ENCODE measurements at places on chromosomes 2 and 18. TPM values are rescaled to one million over a fixed set of nuclear protein-coding genes. Genes with fewer than 3 reads are reported as not detected.

DNA sequence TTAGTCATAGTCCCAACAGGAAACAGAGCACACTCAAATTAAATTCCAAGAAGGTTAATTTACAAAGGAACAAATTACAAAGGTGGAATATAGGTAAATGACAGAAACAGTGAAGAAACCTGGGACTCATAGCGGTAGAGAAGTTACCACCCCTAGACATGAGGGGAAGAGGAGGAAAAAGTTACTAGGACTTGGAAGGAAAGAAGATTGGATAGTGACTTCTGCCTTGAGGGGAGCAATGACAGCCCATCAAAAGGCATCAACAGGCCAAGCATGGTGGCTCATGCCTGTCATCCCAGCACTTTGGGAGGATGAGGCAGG is 2.4 kb upstream of the PDE11A start:
- DNase-seq = peak; percentile 45

The HDAC4 gene
- 5.3 TPM for total RNA-seq

DNA sequence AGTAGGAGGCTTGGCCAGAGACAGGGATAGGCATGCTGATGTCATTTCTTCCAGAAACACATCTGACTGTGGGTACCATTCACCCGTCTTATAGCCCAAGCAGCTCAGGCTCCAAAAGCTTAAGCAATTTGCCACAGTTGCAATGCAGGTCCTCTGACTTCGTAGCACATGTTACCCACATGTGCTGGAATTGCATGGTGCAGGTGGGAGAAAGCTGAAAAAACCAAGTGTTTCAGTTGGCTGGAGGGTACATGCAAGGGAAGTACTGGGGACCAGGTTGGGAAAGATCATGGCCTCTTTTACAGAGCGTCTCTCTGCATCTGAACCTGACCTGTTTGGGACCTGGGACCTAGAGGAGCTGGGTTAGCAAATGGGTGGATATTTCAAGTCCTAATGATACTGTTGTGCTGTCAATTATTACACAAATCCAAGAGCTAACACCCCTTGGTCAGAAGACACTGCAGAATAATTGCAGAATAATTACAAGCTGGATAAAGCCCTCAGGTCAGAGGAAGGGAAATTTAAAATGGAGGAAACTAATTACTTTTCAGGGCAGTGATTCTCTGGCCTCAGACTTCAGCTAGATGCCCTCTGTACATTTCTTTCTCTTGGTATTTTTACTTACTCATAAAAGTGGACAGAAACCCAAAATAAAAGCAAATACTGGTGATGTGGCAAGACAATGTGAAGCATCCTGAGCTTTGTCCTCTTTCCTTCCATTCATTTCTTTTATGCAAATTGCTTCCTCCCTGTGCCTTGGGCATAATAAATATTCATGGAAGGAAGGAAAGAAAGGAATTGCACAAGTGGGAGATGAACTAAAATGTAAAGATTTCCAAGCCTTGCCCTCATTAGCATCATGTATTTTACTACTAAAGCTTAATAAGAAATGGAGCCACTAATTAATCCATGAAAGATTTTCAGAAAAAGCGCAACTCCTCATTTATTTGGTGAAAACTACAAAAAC is 45.6 kb upstream of the TTC39C start:
- DNase-seq = no peak

DNA sequence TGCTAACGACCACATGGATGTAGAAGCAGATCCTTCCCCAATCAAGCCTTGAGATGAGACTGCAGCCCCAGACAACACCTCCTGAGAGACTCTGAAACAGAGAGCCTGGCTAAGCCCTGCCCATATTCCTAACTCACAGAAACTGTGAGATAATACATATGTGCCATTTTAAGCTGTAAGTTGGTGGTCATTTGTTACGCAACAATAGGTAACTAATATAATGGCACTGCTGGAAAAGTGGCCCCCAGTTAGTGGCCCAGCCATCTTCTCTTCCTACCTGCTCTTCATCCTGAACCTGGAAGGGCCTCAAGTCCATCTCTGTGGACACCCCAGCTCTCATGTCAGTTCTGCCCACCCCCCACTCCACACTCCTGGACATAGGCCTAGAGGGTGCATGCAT is 144.0 kb downstream of the TMEM17 start:
- no peak for DNase-seq

- no peak for DNase-seq
Observed at GRCh38 chr2:42193722-42194187, 24.6 kb downstream of the EML4 start.

DNA sequence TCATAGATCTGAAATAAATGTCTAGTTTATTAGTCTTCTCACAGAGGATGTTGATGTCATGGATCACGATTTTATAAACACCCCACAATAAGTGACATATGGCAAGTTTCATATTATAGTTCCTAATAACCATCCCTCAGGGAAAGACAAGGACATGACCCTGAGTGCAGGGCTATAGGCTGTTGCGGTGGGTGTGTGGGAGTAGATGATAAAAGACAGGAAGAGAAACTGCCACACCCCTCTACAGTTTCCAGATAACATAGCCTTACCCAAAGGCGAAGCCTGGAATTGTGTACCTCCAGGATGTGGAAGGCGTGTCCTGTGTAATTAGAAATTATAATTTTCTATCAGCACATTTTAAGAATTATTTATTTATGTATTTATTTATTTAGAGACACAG is 2.4 kb upstream of the NEDD4L start:
- DNase-seq = peak; percentile 38

DNA sequence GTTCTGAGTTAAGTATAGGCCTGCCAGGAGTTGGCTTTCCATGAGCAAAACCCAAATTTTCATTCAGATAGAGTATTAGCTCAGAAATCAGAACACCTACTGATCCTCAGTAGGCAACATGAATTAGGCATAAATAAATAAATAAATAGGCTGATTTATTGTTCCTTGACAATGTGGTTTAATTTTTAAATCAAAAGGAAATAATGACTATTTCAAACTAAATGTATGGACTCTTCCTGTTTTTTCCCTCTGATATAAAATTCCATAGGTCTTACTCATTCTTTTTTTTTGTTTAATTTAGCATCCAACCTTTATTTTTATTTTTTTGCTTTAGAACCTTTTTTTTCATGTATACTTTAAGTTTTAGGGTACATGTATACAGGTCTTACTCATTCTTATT is 140.2 kb upstream of the ITGA6 start:
- DNase-seq = no peak

The DHRS9 gene
- 19.1 TPM for total RNA-seq

DNA sequence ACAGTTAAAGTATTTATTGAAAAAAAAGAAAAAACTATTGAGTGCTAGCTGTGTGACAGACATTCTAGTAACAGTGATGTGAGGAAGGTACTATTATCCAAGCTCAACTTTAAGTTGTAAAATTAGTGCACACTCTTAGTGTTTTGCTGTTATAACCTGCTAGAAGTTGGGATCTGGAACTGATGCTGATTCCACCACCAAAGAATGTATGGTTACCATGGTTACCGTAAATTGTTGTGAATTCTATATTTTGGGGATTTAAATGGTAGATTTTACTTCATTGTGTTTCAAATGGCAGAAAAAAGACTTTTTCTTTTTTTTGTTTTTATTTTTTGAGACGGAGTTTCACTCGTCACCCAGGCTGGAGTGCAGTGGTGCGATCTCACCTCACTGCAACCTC is 5.3 kb downstream of the AGFG1 start:
- DNase-seq = no peak

DNA sequence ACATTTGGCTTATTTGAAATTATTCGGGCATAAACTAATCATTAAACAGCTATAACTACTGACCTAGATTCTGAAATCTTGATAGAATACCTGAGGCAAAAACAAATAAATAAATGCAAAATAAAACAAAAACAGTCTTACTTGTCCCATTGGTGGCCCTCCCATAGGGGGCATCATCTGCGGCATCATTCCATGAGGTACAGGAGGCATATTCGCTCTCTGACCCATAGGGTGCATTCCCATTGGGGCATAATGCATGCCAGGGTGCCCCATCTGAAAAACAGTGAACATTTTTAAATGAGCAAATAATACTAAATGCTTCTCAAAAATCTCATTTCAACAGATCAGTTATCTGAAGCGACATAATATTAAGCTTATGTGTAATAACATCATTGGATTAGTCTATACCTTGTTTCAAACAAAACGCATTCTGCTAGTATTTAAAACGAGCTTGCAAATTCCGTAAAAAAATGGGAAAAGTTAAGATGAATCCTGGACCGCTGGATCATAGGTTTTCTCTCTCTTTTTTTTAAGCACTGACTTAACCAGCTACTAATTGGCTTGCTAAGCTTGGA is 1.3 kb downstream of the PRPF40A start:
- DNase-seq = peak; percentile 48

The CRACDL gene
- 1.4 TPM for total RNA-seq

GRCh38 chr18:79788734-79789085 is 9.0 kb upstream of the KCNG2 start:
- no peak for DNase-seq

DNA sequence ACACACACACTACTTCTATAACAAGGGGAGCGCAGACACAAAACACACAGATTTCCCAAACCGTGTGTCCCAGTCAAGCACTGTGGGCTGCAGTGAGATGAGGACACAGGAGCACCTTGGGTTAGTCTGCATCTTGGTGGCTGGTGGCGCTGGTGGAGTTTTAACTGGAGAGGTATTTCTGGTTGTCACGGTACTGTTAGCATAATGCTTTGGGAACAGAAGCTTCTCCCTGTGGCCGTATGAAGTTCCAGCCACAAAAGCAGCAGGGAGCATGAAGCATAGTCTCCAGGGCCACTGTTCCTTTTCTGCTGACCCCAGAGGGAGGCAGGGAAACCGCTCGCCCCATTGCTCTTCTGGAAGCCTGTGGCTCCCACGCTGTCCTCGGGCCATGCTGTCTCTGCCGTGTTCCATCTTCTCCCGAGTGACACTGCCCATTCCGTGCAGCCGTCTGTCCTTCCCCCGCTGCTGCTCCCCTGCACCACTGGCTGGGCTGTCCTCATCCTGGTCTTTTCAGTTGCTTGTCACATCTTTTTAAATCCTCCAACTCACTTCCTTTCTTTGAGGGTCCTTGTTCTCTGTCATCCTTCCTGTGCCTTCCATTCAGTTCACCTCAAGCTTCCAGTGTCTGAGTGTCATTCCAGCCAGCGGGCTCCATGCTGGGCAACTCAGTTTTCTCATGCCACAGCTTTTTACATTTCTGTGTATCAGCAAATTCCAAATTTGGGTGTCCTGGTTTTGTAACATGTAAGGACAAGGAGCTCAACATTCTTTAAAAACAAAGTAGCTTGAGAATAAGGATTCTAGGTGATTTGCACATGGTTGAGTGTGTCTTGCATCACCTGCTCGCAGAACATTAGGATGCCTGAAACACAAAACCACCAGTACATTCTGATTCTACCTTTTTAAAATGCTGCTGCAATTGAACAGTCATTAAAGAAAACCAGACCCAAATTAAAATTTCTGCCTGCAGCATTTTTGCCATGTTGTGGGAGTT is 125.0 kb downstream of the MTCL1 start:
- peak; percentile 66 for DNase-seq

The SERPINB10 gene
- 0.79 TPM for total RNA-seq

- no peak for DNase-seq
Observed at GRCh38 chr18:51907687-51908597, 432.1 kb upstream of the DCC start.

DNA sequence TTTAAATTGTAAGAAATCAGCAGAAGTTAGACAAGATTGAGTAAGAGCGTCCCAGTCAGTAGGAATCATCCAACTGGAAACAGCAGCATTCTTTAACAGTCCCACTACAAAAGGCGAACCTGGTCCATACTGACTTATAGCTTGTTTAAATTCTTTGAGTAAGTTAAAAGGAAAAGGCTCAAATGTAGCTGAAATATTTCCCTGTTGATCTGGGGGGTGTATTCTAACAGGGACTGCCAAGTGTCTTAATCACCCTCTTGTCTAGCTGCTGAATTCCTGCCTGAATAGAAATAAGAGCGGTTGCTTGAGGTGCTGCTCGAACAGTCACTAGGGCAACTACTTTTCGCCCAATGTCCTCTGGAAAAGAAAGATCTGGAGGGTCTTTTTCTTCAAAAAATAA is 56.4 kb upstream of the FMNL2 start:
- no peak for DNase-seq

DNA sequence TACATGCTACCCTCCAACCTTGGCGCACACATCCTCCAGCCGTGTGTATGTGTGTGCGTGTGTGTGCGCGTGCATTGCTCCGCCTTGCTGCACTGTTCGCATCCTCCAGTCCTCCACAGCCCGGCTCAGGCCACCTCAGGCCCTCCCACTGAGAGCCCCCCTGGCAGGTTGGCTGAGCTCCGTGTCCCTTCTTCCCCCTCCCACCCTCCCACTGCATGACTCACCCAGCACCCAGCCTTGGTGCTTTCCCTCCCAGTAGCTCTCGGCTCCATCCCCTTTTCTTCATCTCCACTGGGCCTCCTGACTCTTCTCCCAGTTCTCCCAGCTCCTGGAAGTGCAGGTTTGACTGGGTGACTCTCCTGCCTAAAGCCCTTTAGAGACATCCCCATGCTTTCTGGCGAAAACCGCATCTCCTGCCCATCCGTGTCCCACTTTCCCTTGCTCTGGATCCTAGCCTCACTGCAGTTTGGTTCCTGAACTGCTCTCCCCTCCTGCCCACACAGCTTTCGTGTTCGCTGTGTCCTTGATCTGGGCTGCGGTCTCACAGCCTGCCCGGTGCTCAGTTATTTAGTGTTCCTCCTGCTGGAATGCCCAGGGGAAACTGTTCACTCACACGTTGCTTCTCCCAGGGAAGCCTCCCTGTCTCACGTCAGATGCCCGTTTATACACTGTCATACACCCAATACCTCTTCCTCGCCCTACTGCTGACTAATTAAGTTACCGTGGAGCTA is 4.9 kb downstream of the TMEM177 start:
- DNase-seq = no peak

GRCh38 chr2:159926695-159927094 is 128.7 kb upstream of the CD302 start:
- no peak for DNase-seq

DNA sequence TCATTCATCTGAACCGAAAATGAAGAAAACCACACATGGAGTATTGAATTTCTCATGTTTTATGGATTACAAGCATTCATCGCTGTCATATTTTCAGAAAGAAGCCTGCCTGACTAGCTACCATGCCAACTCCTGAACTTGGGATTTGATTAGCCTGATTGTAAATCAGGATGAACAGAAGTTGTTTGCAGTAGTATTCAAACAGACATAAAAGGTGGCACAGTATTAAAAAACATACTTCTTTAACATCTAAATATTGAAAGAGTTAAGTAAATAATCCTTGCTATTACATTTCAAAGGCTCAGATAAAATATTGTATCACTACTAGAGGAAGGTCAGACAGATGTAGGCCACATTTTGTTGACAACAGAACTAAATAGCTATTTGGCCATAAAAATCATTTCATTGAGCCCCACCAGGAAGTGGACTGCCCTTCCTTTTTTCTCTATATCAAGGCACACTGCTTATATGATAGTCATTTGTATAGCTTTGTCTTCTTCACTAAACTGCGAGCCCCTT is 21.6 kb downstream of the SLC38A11 start:
- DNase-seq = no peak

The RABL2A gene
- total RNA-seq = 7.7 TPM

Data from bronchial epithelial cell (primary cell).